ENCODE measurements at places on chromosomes 2 and 18.

DNA sequence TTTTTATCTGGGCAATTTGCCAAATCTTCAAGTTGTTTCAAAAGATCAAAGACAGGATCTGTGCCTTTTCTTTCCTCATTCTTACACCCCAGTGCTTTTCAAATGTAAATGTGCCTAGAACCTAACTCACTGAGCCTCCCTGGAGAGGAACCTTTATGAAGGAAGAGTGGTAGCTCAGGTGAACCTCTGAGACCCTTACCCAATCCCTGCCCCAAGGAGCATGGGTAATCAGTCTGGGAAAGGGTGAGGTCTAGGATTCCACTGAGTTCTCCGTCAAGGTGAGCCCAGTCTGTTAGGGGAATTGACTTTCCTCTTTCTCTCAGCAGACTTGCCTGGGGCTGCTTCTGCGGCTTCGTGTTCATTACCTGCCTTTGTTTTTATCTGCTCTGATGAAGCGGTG lies 88.1 kb upstream of the MAP4K4 start:
- DNase-seq, result no peak

- no peak for DNase-seq
These were observed 196.3 kb downstream of the CTIF start for GRCh38 chr18:48735080-48735676.

GRCh38 chr2:110678457-110679336 lies 834 bp upstream of the BUB1 start:
- DNase-seq, result peak; percentile 33

DNA sequence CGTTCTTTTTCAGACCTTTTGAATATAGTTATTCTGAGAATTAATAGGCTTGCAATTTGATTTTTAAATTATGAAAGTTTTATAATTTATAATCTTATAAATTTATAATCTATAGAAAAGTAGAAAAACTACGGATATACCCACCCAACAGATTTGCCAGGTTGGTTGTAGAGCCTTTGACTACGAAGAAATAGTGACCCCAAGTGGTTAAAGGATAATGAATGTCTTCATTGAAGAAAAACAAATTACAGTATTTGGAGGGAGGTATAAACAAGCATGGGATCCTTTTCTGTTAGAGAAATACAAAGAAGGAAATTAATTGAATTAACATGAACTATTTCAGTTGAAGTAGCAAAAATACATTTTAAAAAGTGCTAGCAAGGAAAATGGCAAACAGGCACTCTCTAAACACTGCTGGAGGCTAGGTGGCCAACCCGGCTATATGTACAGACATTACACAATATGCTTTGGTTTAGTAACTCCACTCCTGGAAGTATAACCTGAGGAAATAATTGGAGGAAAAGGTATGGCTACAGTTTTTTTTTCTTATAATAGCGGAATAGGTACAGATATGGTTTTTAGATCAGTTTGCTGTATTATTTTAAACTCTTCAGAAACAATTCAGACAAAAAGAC lies 110.9 kb downstream of the MIB1 start:
- no peak for DNase-seq

DNA sequence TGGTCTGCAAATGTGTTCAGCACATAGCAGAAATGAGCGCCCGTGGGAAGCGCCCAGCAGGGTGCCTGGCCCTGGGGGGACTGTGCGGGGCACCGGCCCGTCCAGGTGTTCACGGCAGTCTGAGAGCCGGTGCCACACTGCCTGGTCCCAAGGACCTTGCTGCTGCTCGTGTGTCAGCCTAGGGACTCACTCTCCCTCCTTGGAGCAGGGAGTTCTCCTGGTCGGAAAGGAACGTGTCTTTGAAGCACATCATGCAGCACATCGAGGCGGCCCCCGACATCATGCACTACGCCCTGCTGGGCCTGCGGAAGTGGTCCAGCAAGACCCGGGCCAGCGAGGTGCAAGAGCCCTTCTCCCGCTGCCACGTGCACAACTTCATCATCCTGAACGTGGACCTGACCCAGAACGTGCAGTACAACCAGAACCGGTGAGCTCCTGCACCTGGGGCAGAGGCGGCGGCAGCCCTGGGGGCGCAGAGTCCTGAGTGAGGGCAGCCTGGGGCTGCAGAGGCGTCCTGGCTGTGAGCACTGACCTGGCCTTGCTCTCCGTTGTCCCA lies 36.0 kb downstream of the NTSR2 start:
- no peak for DNase-seq

GRCh38 chr2:188894979-188895378 lies 79.2 kb upstream of the COL3A1 start:
- DNase-seq, result no peak

DNA sequence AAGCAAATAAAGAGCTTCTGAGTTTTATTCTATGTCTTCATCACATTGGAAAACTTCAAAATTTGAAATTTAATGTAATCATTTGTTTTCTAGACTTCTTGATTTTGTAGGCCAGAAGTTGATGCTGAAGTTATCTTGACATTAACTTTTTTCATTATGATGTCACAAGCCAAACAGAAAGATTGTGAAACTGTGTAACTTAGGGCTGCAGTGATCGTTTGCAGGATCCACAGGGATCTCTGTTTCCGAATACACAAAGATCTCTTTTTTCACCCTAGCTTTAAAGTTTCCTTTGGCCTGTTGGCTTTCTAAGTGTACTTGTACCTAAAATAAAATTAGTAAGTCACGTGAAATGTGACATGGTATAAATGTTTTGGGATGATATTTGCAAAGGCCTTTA lies 594.9 kb upstream of the CDH2 start:
- DNase-seq, result no peak

GRCh38 chr2:23900541-23901322 lies 26.2 kb downstream of the ATAD2B start:
- DNase-seq, result peak; percentile 59

DNA sequence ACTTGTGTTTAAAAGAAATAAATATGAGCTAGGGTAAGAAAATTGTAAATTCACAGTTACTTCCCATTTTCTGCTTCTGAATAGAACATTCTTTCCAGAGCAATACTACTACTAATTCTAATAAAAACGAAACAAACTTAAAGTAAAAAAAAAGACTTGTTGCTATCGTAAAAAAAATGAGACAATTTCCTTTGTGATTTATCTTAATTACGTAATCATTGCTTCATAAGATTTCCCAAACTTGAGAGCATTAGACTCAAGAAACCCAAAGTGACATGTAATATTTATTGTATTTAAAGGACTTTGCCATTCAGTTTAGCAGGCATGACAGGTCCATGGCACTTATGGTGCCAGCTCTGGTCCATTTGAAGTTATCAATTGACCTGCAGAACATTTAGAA lies 153.8 kb downstream of the AQP4 start:
- peak; percentile 49 for DNase-seq

DNA sequence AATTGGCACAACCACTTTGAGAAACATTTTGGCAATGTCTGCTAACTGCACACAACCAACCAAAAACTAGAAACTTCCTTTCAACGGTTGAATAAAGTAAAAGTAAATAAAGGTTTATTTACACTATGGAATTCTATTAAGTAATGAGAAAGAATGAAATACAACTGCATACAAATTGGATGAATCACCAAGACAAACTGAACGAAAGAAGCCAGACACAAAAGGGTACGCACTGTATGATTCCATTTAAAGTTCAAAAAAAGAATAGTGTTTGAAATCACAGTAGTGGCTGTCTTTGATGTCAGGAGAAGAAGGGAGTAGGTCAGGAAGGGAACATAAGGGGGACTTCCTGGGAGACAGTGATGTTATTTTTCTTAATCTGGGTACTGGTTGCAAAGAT lies 46.5 kb upstream of the SULT1C3 start:
- DNase-seq, result no peak

DNA sequence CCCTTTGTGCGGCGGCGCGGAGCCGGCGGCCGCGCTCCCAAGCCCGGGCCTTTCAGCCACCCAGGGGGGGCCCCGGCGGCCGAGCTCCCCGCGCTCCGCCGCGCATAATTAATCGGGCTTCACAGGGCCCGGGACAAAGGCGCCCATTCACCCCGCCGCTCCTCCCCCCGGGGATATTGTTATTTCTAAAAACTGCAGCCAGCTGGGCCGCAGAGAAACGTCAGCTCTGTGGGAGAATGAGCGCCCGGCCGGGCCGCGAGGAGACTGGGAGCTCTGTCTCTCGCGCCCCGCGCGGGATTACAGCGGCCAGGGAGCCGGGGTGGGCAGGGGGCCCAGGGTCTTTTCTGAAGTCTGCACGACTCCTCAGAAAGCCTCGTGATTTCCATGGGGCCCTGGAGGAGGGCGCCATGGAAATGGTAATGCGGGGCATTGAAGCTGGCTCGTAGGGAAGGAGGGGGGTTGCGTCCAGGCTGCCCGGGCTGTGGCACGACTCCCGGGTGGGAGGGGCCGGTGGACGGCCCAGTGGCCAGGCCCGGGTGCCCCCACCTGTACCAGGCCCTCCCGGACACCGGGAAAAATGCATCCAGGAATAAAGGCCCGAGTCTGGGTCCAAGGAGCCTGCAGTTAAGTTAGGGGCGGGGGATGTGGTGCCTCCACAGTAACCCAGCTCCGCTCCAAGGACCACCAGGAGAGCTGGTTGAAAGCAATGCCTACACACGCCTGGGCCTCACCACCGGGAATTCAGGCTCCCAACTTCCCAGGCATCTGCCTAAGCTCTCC lies 125.3 kb downstream of the ZFP36L2 start:
- no peak for DNase-seq

DNA sequence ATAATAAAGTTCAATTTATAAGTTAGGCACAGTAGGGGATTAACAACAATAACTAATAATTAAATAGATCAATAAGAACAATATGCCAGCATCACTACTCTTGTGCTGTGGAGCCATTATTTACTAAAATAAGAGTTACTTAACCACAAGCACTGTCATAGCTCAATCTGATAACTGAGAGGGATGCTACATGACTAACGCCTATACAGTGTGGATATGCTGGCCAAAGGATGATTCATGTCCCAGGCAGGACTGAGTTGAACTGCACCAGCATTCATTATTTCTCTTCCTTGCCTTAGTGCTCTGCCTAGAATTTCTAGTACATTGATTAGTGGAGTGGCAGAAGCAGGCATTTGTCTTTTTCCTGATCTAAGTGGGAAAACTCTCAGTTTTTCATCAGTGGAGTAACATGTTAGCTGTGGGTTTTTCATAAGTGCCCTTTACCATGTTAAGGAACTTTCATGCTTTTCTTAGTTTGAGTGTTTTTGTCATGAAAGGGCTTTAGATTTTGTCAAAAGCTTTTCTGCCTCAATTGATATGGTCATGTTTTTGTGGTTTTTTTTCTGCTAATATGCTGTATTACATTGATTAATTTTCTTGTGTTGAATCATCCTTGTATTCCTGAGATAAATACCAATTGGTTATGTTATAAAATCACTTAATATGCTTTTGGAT lies 21.7 kb downstream of the KIAA1328 start:
- DNase-seq, result no peak

- DNase-seq, result no peak
These were observed 48.8 kb downstream of the SLC4A1AP start for GRCh38 chr2:27712522-27712921.

GRCh38 chr2:191604154-191604553 lies 73.8 kb upstream of the NABP1 start:
- no peak for DNase-seq

DNA sequence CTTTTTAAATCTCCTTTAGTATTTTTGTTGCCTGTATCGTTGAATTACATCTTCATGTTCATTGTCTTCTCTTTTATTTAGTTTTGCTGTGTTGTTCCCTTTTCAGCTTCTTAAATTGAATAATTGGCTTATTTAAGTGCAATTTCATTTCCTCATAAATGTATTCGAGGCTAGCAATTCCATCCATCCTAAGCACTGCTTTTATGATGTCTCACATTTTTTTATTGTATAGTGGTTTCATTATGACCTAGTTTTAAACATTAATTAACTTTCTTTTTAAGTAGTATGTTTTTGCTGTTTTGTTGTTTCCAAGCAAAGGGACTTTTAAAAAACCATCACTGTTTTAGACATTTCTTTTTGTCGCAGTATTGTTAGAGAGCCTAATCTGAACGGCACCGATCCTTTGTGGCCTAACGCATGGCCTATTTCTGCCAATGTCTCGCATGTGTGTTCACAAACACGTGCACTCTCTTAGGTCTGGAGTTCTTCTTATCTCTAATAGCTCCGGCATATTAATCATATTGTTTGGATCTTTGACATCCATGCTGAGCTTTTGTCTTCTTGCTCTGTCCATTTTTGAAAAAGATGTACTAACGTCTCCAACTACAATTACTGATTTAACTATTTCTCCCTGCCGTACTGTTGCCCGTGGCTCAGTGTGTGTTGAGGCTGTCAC lies 59.6 kb upstream of the ZNF516 start:
- no peak for DNase-seq

GRCh38 chr18:28466204-28466603 lies 289.3 kb upstream of the CDH2 start:
- DNase-seq, result no peak

GRCh38 chr2:142220901-142221300 lies 90.1 kb upstream of the LRP1B start:
- no peak for DNase-seq

- DNase-seq, result no peak
These were observed 147.3 kb downstream of the RDH14 start for GRCh38 chr2:18412980-18413675.

DNA sequence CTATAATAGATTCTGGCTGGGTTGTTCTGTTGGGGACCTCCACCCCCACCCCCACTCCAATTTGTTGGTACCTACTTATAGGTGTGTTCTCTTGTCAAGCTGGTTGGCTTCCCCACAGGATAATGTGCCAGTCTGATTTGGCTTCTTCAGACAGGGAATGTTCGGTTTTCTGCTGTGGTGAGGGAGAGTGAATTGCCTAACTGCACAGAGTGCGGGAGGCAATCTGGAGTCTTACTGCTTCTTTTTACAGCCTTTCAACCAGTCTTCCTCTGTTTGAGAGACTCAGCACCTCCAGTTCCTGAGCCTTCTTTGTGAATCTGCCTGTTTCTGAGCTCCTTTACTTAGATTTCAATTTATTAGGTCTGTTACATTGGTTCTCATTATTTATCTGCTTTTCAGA lies 27.4 kb upstream of the SNORC start:
- no peak for DNase-seq

DNA sequence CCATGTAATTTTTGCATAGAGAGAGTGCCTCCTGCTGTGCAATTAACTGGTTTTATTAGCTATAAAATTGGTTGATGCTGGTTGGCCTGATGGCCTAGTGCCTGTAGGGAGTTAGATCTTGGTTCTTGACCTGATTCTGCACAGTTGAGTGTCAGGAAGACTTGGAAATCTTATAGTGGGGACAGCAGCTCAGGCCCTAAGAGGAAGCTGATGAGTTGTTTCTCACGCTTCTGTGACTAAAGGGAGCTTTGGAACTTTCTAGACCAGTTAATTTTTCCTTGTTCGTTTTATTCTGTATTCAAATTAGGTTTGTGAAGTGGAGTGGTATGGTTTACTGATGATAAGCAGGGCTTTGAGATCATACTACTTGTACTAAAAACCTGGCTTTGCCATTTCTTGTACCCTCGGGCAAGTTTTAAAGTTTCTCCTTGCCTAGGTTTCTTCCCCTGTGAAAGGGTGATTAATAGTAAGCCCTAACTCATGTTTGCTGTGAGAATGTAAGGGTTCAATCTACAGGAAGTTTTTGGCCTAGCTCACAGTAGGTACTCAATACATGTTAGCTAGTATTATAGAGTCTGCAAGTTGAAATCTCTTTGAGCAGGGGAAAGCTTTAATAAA lies 82.1 kb downstream of the MAP3K20 start:
- DNase-seq, result no peak

DNA sequence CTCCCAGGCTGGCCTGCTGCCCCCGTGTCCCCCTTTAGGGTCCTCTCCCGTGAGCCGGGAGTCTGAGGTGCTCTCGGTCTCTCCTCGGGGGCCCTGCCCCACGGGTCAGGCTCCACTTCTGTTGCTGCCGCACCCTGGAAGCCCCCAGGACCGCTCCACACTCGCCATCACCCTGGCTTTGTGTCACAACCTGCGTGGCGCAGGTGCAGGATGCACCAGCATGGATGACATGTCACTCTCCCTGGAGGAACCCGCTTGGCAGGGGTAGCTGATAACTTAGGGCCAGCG lies 10.8 kb upstream of the ARHGEF4 start:
- no peak for DNase-seq

All from CD14-positive monocyte (primary cell).